Stimulated activated CD4-positive, alpha-beta T cell treated with anti-CD3 and anti-CD28 coated beads, Interleukin-1b, Interleukin-23, amount 100 ng/mL, for 1 hour (primary cell): ENCODE measurements at places on chromosomes 12 and 14.

GRCh38 chr12:128586451-128587029 lies 237.2 kb downstream of the SLC15A4 start:
- DNase-seq = no peak

DNA sequence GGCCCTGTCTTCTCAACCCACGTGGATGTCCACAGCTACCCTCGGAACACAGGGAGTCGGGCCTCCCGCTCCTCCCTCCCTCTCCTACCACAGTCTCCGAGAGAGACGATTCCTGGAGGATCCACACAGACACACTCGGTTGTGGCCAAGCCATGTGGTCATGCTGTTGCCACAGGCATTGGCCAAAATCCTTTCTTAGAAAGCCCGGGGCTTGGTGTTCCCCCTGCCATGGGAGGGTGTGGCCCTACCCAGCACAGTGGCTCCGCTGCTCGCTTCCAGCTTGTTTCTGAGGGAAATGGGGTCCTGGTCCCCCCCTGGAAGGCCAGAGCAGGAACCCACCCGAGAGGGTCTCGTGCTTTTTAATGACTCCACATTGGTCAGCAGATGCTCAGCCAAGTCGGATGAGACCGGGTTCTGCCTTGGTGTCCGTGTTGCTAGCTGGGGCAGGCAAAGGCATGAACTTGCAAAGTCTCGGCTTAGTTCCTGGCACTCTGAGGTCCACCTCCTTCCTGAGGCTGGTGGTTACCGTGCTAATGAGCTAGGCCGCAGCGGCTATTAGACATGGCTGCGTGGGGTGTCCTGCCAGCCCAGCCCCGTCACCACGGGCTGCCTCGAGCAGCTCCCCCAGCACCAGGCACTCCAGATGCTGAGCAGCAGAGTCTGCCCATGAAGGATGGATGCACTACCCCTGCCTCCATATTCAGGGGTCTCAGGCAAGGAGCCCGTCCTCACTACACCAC lies 46.8 kb upstream of the MEG3 start:
- DNase-seq = no peak

DNA sequence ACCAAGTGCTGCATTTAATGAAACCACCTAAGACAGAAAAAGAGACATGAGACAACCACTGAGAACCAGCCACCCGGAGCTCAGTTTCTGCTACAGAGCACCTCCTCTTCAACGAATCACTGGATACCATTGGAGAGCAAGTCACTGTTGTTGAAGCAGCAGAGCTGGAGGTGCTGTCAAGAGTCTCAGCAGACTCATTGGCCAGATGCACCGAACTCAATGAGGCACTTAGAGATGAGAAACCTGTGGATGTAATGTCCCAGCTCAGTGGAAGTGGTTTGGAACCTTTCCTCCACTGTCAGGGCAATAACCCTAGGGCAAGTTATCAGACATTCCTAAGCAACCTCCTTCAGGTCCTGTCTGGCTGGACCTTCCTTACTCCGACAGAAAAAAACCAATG lies 13.1 kb downstream of the NPC2 start:
- DNase-seq = no peak

GRCh38 chr14:59225281-59225680 lies 36.8 kb downstream of the DAAM1 start:
- no peak for DNase-seq
